ENCODE measurements at places on chromosomes 5 and 9.

DNA sequence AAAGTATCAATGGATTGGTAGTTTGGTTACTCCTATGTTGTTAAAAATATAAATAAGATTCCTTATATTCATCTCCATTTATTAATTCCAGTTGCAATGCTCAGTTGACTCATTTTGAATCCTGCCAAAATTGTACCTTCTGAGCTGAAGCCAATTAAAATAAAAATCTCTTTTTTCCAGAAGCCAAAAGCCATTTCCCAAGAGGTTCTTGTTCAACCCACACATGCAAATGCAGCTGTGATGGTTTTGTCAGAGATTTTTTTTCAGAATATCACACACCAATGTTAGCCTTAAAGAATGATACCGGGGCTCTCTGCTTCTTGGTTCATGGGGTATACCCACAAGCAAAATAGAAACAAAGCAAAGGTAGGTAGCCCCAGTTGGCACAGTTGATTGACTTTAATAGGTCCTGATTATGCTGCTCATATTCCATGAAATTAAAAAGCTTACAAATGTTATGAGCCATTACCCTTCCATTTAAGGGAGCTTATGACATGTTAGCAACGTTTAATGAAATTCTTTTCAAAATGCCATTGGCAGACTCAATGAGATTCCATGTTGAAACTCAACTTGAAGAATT lies 208.0 kb downstream of the SGCD start:
- no peak for DNase-seq

DNA sequence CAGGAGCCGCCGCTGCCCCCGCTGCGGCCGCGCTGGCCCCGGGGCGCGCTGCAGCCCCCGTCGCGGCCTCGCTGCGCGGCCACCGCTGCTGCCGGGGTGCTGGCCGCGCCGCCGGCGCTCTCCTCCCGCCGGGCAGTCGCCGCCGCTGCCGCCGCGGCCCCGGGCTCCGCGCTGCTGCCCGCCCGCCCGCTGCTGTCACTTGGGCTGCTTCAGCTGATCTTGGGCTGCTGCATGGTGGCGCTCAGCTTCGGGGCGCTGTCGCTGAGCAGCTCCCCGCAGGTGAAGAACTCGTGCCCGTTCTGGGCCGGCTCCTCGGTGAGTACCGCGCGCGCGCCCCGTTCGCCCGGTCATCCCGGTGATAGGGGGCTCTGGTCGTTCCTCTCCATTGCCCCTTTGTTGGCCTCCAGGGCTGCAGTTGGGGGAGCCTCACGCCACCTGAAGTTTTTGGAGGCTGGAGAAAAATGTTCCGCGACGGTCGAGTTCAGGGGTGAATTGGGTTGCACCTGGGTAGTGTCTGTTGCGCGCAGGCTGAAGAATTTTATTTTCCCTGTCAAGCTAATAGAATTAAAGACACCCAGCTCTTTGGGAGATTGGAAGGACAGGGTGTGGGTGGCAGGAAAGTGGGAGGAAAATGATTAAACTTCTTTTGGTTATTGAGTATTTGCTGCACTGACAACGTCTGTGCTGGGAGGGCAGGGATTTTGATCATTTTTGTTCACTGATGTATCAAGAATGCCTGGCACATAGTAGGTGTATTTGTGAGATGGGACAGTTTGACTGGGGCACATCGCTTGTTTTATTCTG lies 596 bp downstream of the ENTREP1 start:
- DNase-seq: no peak

DNA sequence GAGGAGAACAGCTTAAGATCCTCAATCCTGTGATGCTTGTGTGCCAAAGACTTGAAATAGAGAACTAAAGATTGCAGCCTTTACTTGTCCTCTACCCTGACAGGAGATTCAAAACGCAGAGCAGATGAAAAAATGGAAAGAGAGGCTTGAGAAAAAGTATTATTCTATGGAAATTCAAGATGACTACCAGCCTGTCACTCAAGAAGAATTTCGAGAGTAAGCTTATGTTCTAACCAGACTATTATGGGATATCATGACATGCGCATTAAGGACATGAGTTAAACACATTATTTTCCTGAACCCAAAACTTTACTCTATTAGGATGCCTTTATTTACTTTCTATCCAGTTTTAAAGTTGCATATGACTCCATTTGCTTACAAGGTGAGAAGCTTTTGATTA lies 46.4 kb downstream of the PKD2L2 start:
- DNase-seq: no peak

- no peak for DNase-seq
Measured at GRCh38 chr5:130316971-130317680, 412.9 kb downstream of the CHSY3 start.

DNA sequence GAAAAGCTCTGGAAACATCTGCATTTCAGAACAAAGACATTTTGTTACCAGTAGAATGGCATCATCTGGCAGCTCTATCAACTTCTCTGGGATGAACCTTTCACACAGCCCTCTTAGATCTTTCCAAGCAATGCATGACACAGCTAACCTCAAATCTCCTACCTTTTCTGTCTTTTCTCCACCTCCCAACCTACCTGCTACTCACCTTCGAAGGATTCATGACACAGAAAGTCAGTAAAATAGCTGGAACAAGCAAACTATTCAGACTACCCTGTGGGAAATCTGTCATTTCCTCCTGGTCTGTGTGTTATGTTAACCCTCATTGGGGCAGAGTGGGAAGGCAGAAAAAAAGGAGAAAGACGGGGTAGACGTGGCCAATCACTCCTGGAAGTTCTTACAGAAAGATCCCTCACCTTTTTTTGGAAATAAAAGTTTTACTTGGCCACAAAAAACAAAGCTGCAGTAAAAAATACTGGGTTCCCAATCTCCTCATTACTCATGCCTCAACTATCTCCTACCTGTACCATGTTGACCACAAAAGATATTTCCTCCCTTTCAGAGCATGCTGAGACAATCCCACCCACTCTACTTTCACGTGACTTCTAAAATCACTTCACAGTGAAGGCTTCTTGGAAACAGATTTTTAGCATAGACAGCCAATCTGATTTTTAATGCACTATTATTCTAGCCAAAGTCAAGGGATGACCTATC lies 362.1 kb upstream of the RFX3 start:
- DNase-seq: no peak

DNA sequence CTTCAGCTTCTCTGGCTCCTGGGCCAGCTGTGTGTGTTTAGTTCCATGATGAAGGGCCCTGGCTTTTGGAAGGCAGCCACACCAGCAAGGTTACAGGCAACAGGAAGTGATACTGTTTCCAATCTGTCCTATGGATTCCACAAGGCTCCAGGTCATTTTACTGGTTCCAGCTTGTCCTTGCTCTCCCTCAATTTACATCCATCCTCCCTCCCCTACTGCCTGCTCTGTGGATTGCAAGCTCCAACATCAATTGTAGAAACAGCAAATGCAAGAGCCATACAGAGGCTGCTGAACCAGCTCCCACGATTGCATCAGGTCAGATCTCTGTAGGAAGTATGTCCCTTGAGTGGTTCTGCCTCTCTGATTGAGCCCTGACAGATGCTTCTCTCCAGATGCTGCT lies 409.8 kb downstream of the NTRK2 start:
- no peak for DNase-seq

DNA sequence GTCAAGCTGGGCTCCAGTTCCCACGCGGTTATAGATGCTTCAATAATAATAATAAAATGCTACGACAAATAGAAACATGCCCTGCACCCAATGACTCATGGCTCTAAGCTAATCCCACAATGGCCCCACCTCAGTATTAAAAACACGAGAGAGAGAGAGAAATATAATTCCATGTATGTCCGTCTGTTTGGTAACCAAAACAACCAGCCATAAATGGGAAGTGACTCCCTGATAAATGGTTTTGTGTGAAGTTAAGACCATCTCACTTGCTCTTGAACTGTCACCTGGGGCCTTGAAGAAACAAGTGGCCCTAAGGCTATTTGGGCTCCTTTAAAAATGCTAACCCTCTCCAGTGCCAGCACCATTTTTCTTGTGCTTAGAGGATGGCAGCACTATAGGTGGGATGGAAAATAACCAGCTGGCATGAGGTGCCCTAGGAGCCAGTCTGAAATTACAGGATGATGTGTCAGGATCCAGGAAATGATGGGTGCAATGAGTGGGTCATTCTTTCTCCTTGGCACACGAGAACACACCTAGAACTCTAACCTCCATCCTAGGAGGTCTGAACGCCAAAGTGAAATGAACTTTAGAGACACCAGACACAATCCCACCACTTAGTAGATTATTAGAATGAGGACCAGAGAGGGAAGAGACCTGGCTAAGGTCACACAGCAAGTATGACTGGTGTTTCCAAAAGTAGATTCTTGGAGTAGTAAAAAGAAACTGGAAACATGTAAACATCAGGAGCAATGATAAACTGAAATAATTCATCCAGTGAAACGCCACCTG lies 35.7 kb upstream of the ADRB2 start:
- DNase-seq: no peak

DNA sequence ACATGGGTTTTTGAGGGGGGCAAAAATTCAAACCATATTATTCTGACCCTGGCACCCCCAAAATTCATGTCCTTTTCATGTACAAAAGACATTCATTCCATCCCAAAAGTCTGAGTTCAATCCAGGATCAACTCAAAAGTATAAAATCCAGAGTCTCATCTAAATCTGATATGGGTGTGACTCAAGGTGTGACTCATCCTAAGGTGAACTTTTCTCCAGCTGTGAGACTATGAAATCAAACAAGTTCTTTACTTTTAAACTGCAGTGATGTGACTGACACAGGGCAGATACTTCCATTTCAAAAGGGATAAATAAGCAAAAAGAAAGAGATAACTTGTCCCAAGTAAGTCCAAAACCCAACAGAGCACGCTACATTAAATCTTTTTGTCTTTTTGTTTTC lies 20.6 kb upstream of the CYLC2 start:
- DNase-seq: no peak

GRCh38 chr9:26033336-26033735 lies 355.1 kb upstream of the TUSC1 start:
- DNase-seq: no peak

DNA sequence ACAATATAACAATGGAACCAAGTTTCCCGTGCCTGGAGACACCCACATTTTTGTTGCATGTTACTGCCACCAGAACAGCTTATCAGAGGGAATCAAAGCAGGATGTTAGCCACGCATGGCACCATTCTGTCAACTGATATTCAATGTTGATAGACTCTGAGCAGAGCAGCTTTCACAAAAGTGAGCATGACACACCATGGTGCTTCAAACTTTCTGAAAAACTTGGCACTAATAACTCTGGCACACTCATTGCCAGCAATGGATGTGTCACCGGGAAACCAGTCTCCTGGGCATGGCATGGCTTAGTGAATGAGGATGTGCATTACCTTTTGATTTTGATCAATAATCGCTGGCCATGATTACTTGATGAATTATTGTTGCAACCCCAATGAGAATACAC lies 19.7 kb downstream of the NIPSNAP3B start:
- no peak for DNase-seq

- DNase-seq: no peak
Measured at GRCh38 chr5:54895816-54896341, 89.5 kb downstream of the ESM1 start.

DNA sequence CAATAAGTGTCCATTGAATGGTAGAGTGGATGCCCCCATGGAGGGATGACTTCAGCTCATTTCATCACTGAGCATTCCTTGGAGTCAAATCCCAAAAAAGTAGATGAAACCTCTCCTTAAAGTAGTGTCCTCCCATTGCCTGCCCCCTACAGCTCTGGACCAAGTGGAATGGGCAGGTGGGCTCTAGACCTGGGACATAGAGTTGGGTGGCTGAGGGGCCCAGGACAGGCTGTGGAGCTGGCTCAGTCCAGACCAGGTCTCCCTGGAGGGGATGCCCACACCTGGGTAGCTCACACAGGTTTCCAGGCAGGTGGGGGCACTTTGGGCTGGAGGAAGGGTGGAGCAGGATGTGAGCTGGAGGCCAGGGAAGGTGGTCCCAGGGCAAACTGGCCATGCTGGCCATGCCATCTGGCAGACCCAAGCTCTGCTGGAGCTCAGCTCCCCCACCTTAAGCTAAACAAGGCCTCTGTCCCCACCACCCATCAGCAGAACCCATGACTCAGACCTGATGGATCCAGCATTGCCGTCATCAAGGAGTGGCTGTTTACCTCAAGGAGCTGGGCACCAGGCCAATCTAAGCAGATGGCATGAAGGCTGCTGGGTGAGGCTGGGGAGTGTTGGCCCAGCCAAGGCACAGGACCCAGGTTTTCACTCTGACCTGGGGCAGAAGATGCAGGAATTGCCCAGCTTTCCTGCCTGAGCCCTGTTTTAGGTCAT lies 6.2 kb upstream of the SPINK4 start:
- peak; percentile 88 for DNase-seq

DNA sequence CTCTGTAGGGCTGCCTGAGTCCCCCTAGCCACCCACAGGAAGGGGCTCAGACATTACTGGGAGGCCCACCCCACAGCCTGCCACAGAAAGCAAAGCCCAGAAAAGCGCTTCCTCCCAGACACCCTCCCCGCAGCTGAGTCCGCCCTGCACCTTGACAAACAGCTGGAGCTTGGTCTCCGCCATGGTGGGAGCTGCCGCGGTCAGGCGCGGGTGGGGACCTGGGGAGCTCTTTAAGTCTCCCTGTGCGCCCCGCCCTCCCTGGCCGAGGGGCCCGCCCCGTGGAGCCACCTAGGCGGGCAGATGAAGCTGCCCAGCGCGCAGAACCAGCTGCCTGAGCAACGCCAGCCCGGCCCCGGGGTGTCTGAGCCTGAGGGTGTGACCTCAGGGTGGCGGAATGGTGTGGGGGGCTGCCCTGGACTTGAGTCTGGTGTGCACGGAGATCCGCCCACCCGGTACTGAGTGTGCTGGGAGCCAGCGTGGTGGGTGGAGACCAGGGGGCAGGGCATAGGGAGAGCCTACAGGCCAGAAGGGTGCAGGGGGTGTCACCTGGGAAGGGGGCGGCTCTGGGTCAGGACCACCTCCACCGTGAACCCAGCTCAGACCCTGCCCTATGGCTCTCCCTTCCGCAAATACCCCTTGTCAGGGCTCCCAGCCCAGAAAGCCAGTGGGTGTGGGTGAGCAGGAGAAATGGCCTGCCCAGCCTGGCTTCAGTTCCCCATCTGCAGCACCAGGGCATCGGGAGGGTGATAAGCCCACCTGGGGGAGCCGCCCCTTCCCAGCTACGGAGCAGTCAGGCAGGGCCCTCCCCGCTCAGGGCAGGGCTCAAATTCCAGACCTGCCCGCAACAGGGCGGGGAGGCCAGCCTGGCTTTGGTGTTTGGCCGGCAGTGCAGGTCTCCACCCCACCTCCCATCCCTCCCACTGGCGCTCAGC lies at the start of gene CLIC3:
Gene CLIC3 (minus strand): TSS at position 208 of the 932 bp plus-strand sequence. CDS start 25 bp downstream, at position 183.
- no peak for DNase-seq

GRCh38 chr5:102625468-102625867 lies 126.7 kb upstream of the SLCO6A1 start:
- DNase-seq: no peak

DNA sequence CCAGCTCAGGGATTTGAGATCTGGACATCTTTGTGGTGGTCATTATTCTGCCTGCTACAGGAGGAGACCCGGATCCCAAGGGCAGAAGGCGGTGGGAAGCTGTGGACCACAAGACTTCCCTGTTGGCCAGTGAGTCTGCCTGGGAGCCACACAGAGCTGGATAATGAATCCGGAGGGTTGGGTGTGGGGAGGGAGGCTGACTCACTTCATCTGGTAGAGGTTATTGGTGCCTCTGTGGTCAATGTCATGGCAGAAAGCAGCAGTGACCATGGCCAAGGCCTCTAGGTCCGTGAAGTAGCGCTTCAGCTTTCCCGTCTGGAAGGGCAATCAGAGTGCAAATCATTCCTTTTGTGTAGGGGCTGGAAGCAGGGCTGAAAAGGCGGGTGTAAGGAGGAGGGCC lies 58.5 kb downstream of the PDE6A start:
- no peak for DNase-seq

Data from AG04449 (cell line).